ENCODE measurements at places on chromosomes 7 and 10.

- DNase-seq, result no peak
Measured at GRCh38 chr10:73506491-73506890, 10.7 kb upstream of the PPP3CB start.

DNA sequence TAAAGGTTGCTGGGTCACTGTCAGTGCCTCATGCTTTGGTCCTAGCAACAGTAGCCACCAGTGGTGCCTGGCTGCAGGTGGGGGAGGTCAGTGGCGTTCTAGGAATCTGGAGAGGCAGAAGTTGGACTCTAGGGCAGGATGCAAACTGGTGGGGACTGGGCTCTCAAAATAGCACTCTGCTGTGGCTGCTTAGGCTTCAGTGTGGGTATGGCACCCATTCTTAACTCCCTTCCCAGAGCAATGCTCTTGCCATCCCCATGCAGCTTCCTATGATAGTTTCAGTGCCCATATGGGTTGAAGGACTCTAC lies 330.8 kb downstream of the PCDH15 start:
- DNase-seq, result no peak

DNA sequence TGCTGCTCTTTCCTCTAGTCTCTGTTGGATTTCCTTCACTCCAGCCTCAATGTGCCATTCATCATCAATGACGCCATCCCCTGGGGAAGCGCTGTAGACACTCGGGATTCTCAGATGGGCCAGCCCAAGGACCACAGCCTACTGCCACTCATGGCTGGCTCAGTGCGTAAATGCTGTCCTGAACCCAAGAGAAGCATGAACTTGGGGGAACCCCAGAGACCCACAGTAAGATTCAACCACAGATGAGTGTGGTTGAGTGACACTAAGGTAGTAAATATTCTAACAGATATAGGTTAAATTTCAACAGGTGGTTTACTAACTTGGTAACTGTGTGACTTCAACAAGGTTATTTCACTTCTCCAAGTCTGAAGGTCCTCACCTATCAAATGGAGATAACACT lies 304.1 kb downstream of the GRM8 start:
- DNase-seq, result no peak

DNA sequence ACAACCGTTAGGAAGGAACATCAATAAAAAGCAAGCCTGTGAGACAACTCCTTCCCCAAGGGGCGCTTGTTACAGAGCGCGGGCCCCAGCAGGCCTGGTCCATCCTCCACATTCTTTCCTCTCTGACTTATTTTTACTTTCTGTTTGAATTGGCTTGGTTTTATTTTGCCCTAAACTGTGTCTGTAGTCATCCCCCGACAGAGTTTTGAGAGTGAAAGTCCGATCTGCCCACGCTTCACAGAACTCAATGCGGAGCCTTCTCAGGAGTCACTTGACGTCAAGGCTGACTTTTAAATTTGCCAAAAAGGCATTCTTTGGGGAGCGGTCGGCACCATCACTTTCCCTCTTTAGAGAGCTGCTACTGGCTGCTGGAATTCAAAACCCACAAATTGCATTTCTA lies 150.1 kb upstream of the KLF6 start:
- peak; percentile 77 for DNase-seq

DNA sequence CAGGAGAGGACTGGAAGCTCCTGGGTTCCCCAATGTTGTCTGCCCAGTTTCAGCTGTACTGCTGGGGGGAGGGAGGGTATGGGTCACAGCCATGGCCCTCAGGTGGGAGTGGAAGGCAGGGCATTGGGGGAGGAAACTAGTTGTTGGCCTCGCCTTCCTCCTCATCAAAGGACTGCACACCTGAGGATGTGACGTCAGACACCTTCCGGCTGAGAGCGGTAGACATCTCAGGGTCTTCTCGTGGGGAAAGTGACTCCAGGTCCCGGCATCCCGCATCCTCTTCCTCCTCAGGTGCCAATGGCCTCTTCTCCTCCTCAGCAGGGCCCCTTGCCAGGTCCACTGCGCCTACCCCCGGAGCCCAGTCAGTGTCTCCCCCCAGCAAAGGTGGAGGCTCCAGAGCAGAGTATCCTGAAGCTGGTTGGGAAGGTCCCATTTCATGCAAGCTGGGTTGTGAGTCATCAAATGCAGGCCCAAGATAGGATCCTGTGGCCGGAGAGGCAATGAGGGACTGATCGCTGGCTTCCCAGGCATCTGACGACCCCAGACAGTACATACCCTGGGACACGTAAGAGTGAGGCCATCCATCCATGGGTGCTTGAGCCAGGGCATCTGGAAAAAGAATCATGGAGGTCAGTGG lies 6.0 kb downstream of the FAM131B start:
- no peak for DNase-seq

DNA sequence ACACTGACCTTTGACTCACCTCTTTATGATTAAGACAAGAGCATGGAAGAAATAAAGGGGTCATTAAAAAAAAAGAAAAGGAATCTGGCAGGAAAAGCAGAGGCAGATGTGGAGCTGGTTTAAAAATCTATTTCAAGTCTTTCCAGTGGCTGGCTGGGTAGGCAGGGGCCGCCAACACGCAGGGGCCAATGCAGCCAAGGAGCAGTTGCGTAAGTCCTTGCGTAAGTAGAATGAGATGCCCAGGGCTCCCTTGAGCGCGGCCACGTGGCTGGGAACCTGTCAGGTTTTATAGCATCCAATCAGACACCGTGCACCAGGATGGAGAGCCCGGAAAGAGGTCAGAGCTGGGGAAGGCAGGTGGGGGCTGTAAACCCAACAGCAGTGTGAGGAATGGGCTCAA lies 123.8 kb upstream of the INSYN2A start:
- no peak for DNase-seq

- DNase-seq, result no peak
Measured at GRCh38 chr10:117762819-117763172, 220.2 kb downstream of the EMX2 start.

- DNase-seq, result peak; percentile 3
Measured at GRCh38 chr7:78020874-78021249, 222.3 kb downstream of the PHTF2 start.

DNA sequence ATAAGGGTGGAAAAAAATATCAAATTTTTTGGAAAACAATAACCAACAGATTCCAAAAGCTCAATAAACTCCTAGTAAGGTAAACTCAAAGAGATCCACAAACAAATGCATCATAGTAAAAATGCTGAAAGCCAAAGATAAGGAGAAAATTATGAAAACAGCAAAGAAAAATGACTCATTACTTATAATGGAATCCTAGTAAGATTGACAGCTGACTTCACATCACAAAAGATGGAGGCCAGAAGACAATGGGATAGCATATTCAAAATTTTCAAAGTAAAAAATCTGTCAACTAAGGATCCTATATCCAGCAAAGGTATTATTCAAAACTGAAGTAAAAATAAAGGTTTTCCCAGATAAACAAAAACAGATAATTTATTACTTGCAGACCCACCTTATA lies 183.4 kb upstream of the VIPR2 start:
- no peak for DNase-seq

- no peak for DNase-seq
Measured at GRCh38 chr10:82238291-82238690, 363.3 kb downstream of the NRG3 start.

DNA sequence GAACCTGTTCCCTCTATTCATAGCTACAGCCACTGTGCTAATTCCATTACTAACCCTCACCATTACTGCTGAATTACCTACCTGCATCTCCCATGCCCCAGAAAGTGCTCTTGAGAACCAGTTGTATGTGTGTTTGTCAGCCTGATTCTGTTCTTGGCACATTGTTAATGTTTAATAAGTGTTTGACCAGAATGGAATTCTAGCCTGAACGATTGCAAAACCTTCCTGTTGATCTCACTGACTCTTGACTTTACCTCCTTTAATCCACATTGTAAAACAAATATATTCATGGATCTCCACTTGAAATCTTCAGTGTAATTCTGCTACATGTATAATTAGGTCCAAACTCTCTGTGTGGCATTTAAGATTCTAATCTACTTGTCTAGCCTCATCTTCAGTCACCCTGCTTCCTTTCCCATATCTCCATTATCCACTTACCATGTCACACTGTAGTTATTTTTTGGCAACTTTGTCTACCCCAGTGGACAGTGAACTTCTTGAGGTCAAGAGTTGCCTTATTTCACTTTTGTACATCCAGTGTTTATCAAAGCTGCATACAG lies 4.9 kb downstream of the ZNF277 start:
- no peak for DNase-seq

DNA sequence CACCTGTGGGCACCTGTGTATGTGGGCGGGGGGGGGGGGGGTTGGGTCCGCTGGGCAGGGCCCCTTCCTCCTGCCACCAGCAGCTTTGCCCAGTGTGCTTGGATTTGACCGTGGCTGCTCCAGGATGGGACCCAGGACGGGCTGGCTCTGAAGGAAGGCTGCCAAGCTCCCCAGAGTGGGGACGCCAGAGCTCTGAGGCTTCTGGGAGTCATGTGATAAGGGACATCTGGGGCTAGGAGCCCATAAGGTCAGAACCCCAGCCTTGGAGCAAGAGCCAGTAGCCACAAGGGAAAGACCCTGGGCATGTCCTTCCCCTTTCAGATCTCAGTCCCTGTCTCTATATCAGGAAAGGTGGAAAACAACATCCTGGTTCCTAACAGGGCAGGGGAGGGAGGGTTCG lies 21.8 kb upstream of the AMZ1 start:
- no peak for DNase-seq

GRCh38 chr7:140635345-140635744 lies 5.3 kb downstream of the DENND2A start:
- no peak for DNase-seq

GRCh38 chr7:105269397-105269796 lies 119.3 kb downstream of the SRPK2 start:
- no peak for DNase-seq

DNA sequence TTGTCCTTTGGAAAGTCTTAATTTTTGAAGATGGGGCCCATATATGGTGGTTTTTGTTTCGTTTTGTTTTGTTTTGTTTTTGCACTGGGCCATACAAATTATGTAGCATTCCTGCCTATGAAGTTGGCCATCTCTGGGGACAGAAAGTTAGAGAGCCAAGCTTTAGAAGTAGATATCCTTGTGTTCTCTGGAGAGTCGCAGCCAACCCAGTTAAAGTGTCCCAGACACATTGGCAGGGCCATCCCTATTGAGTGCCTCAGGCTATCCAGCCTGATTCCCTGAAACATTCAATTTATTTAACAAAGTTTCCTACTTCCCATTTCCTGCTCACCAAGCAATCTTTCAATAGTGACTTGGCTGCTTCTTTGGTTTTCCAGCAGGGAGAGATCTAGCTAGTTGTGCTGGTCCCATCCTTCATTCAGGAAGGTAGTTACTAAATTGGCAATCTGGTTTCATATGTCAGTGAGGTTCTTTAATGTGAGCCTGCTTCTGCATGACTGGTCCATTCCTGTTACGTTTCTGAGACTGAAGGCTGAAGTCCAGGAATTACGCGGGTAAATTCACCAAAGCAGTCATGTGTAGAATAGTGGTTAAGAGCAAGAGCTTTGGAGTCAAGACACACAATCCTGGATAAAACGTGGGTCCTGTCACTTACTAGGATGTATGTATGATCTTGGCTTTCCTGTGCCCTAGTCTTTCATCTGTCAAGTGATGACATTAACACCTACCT lies 49.3 kb upstream of the HBP1 start:
- DNase-seq, result no peak

GRCh38 chr7:100444311-100445278 lies 8.3 kb upstream of the PPP1R35 start:
- peak; percentile 85 for DNase-seq

GRCh38 chr7:101378751-101379174 lies 16.1 kb downstream of the COL26A1 start:
- peak; percentile 38 for DNase-seq

GRCh38 chr7:47807756-47808155 lies 140.5 kb downstream of the PKD1L1 start:
- DNase-seq, result no peak

GRCh38 chr7:79292834-79293233 lies 160.6 kb downstream of the MAGI2 start:
- no peak for DNase-seq

GRCh38 chr7:137231167-137231566 lies 112.4 kb downstream of the PTN start:
- DNase-seq, result no peak

Data from EL (cell line).